Activated T-helper 17 cell treated with anti-CD3 and anti-CD28 coated beads, Interleukin-2, amount 50 U/mL, for 72 hours (primary cell): ENCODE measurements at places on chromosomes 4 and X.

DNA sequence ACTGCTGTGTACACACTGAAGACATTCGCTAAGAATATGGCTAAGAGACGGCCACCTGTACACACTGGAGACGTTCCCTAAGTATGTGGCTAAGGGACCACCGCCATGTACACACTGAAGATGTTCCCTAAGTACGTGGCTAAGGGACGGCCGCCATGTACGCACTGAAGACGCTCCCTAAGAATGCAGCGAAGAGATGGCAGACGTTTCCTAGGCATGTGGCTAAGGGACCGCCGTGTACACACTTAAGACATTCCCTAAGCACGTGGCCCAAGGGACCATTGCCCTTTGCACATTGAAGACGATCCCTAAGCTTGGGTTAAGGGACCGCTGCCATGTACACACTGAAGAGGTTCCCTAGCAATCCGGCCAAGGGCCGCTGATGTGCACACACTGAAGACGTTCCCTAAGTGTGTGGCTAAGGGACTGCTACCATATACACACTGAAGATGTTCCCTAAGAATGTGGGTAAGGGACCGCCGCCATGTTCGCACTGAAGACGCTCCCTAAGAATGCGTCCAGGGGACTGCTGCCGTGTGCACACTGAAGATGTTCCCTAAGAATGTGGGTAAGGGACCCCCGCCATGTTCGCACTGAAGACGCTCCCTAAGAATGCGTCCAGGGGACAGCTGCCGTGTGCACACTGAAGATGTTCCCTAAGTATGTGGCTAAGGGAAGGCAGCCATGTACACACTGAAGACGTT is 36.7 kb downstream of the DHRSX start:
- no peaks in the 10 kb centered on the region for H3K4me1 ChIP-seq
- H3K27me3 ChIP-seq, result no peaks in the 10 kb centered on the region
- no peak overlapping the region for H3K4me3 ChIP-seq
- no peak overlapping the region for H3K27ac ChIP-seq

DNA sequence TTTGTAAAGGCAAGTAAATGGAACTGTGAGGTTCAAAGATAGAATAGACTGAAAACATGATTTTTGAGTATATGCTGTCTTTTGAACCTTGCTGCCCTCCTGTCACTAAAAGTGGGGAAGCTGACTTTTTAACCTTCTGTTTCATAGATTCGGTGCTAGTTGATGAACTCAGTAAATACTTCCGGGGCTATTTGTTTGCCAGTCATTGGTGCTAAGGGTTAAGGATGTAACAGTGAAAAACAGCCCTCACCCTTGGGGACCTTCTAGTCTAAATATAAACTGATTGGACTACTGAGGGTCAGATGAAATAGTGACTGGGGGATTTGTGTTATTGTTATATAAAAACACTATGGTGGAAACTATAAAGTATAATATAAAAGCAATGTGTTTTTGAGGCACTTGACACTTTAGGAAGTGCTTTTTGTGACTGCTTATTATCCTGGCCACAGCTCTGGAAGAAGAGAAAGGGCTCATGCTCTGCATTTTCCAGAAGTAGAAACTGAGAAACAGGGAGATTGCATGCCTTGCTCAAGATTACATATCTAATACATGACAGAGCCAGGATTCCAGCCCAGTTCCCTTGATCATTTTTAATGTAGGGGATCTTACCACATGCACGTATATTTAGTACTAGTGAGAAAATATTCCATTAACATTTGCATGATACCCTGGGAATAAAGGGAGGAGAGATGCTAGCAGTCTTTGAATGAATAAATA is 3.9 kb downstream of the BST1 start:
- no peaks in the 10 kb centered on the region for H3K27me3 ChIP-seq
- no peak overlapping the region for H3K27ac ChIP-seq
- no peak overlapping the region for H3K4me3 ChIP-seq
- no peaks in the 10 kb centered on the region for H3K36me3 ChIP-seq

DNA sequence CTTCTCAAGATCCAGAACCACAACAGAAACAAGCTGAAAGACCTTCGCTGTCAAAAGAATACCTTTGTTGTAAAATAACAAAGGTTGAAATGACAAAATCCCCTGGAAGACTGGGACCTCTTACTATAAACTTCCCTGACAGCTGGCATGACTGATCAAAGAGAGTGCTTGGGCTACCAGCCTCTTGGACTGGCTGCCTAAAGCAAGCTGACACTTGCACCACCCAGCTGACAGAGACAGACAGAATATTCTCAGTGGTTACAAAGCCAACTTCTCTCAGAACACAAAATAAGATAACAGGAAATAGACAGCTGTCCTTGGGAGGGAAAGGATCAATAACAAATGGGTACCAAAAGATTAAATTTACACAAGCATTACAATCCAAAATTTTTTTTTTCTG is 241.7 kb upstream of the SPOCK3 start:
- no peaks in the 10 kb centered on the region for H3K4me1 ChIP-seq
- no peak overlapping the region for H3K4me3 ChIP-seq
- no peaks in the 10 kb centered on the region for H3K27me3 ChIP-seq
- no peak overlapping the region for H3K27ac ChIP-seq
- H3K36me3 ChIP-seq, result no peaks in the 10 kb centered on the region

GRCh38 chrX:154384284-154384892 is 5.3 kb downstream of the EMD start:
- H3K27ac ChIP-seq, result no peak overlapping the region
- H3K4me1 ChIP-seq, result no peaks in the 10 kb centered on the region
- no peak for ATAC-seq
- H3K36me3 ChIP-seq, result peaks cover 26% of the 10 kb centered on the region
- no peaks in the 10 kb centered on the region for H3K27me3 ChIP-seq

DNA sequence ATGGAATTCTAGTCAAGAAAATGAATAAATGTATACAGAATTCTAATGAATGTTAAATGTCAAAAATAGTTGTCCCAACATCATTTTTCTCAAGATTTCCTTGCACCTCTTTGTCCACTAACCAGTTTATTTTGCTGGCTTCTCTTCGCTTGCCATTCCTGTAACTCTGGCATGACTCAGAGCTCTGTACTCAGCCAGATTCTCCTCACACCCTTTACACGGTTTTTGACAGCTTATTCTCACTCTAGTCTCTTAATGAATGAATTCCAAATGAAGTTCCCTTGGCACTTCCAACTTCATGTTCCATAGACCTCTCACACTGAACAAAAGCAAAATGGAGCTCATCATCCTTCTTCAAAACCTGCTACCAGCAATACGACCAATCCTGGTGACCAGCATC is 419.3 kb upstream of the SLIT2 start:
- no peak overlapping the region for H3K4me3 ChIP-seq
- no peaks in the 10 kb centered on the region for H3K4me1 ChIP-seq
- ATAC-seq, result no peak
- H3K27ac ChIP-seq, result no peak overlapping the region

GRCh38 chrX:39508300-39508692 is 589.5 kb downstream of the BCOR start:
- H3K27ac ChIP-seq, result no peak overlapping the region
- H3K4me1 ChIP-seq, result no peaks in the 10 kb centered on the region
- H3K27me3 ChIP-seq, result no peaks in the 10 kb centered on the region
- peak overlapping the region; percentile 10 for H3K4me3 ChIP-seq
- peak; percentile 82 for ATAC-seq

GRCh38 chr4:38857354-38858096 is 908 bp upstream of the TLR6 start:
- no peaks in the 10 kb centered on the region for H3K27me3 ChIP-seq
- peak; percentile 89 for ATAC-seq
- H3K27ac ChIP-seq, result peak overlapping the region; percentile 94
- H3K4me3 ChIP-seq, result peak overlapping the region; percentile 92

- H3K4me1 ChIP-seq, result no peaks in the 10 kb centered on the region
- no peak overlapping the region for H3K4me3 ChIP-seq
- H3K27me3 ChIP-seq, result no peaks in the 10 kb centered on the region
- no peaks in the 10 kb centered on the region for H3K36me3 ChIP-seq
Observed at GRCh38 chr4:141900856-141901255, 264.5 kb downstream of the IL15 start.

GRCh38 chr4:109155682-109156283 is 146.7 kb downstream of the COL25A1 start:
- ATAC-seq, result no peak
- H3K27me3 ChIP-seq, result peaks cover 11% of the 10 kb centered on the region
- no peaks in the 10 kb centered on the region for H3K4me1 ChIP-seq
- H3K27ac ChIP-seq, result no peak overlapping the region
- no peak overlapping the region for H3K4me3 ChIP-seq

GRCh38 chr4:182897601-182898478 is 19.3 kb downstream of the DCTD start:
- no peaks in the 10 kb centered on the region for H3K4me1 ChIP-seq
- H3K27ac ChIP-seq, result peak overlapping the region; percentile 24
- no peaks in the 10 kb centered on the region for H3K27me3 ChIP-seq
- ATAC-seq, result no peak
- H3K4me3 ChIP-seq, result no peak overlapping the region
- peaks cover 92% of the 10 kb centered on the region for H3K36me3 ChIP-seq

DNA sequence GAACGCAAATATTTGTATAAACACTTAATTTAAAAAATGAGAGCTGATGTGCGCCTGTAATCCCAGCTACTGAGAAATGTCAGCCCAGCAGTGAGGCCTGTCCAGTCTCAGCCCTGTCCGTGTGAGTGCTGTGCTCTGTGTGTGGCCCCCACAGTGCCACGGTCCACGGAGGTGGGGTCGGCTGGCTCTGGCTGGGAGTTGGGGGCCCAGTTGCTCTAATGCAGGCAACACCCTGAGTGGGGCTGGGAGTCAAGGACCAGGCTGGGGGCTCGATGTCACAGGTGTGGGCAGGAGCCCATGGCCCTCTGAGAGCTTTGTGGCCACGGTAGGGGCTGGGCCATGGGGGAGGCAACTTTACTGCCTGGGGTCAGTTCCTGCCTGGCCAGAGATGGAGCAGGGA is 12.8 kb downstream of the PCGF3 start:
- no peak for ATAC-seq
- no peaks in the 10 kb centered on the region for H3K27me3 ChIP-seq
- peaks cover 10% of the 10 kb centered on the region for H3K36me3 ChIP-seq
- no peak overlapping the region for H3K4me3 ChIP-seq
- no peak overlapping the region for H3K27ac ChIP-seq

GRCh38 chr4:148330724-148331123 is 111.5 kb downstream of the NR3C2 start:
- no peak for ATAC-seq
- H3K4me3 ChIP-seq, result no peak overlapping the region
- peaks cover 16% of the 10 kb centered on the region for H3K4me1 ChIP-seq
- H3K27ac ChIP-seq, result no peak overlapping the region

GRCh38 chr4:184712322-184712721 is 21.6 kb downstream of the CENPU start:
- H3K4me1 ChIP-seq, result no peaks in the 10 kb centered on the region
- H3K27ac ChIP-seq, result no peak overlapping the region
- no peak overlapping the region for H3K4me3 ChIP-seq
- no peaks in the 10 kb centered on the region for H3K27me3 ChIP-seq

GRCh38 chr4:138663883-138664282 is 351.7 kb upstream of the NOCT start:
- no peaks in the 10 kb centered on the region for H3K36me3 ChIP-seq
- no peak overlapping the region for H3K4me3 ChIP-seq
- H3K27me3 ChIP-seq, result peaks cover 8% of the 10 kb centered on the region
- H3K27ac ChIP-seq, result no peak overlapping the region

DNA sequence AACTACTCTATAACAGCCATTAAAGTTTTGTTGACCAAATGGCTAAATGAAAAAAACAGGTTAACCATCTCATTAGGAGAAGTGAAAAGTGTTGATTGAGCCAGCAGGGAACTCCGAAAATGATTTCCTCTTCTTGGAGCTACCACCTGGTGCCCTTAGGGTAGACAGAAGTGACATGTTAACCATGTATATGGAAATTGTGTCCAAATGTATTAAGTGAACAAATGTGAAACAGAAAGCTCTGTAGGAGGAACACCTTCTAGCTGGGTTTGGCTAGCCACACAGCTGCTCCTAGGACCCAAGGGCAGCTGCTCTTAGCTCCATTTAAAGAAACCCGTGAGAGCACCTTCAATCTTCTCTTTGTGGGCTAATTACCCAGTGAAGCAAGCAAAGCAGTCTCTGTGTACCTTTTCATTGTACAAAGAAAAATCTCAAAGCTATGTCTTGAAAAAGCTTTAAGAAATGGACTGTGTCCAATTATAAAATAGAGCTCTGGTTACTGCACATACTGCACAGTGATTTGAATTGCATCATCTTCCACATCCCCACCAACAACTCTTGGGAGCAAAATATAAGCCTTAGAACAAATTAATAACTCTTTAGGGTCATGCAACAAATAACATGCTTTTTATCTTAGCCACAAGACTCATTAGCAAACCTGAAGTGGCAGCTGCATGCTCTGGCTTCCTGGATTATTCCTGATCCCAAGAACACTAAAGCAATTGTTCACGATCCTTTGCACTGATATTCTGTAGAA is 59.2 kb upstream of the PARM1 start:
- no peaks in the 10 kb centered on the region for H3K36me3 ChIP-seq
- no peak overlapping the region for H3K27ac ChIP-seq
- no peak for ATAC-seq
- no peak overlapping the region for H3K4me3 ChIP-seq
- H3K4me1 ChIP-seq, result no peaks in the 10 kb centered on the region
- H3K27me3 ChIP-seq, result peaks cover 19% of the 10 kb centered on the region

GRCh38 chr4:153541456-153542096 is 75.4 kb downstream of the TMEM131L start:
- H3K36me3 ChIP-seq, result peaks cover 5% of the 10 kb centered on the region
- H3K4me1 ChIP-seq, result peaks cover 42% of the 10 kb centered on the region
- H3K4me3 ChIP-seq, result peak overlapping the region; percentile 44
- peak; percentile 97 for ATAC-seq

DNA sequence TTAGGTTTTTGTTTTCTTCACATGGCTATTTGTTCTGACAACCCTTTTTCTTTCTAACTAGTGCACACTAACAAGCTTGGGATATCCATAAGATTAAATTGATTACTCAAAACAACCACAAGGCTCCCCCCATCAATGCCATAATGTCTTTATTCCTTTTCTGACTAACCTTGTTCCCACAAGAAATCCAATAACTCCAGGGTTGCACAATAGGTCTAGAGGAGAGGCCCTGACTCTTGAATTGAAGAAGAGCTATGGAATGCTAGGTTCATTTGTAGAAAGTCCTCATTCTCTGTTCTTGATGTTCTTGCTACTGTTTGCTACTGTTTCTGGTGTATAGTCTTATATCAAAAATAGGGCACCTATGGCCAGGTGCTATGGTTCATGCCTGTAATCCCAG is 71.0 kb downstream of the PRRG1 start:
- no peaks in the 10 kb centered on the region for H3K4me1 ChIP-seq
- H3K4me3 ChIP-seq, result no peak overlapping the region
- H3K27ac ChIP-seq, result no peak overlapping the region
- ATAC-seq, result no peak
- no peaks in the 10 kb centered on the region for H3K27me3 ChIP-seq
- H3K36me3 ChIP-seq, result no peaks in the 10 kb centered on the region

DNA sequence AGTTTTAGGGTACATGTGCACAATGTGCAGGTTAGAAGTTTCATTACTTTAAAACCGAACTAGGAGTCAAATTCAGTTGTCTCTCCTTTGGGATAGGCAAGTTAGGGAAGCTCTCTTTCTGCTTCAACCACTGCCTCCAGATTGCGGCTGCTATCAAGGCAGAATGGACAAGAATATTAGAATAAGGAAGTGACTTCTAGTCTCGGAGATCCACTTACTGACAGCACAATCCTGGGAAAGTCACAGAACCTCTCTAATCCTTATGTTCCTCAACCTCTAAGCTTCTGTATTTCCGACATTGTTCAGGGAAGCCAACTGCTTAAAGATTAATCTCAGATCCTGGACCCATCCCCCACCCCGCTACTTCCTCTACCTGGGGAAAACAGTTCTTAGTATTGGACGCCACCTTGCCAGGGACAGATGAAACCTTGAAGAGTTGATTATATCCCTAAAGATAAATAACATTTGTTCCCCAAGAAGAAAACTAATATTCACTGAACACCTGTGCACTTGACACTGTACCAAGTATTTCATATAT is 2.1 kb downstream of the NUP62CL start:
- no peaks in the 10 kb centered on the region for H3K4me1 ChIP-seq
- H3K36me3 ChIP-seq, result no peaks in the 10 kb centered on the region
- no peak overlapping the region for H3K4me3 ChIP-seq
- H3K27ac ChIP-seq, result no peak overlapping the region
- ATAC-seq, result no peak
